ENCODE measurements at places on chromosomes 2 and 18. TPM values are rescaled to one million over a fixed set of nuclear protein-coding genes. Genes with fewer than 3 reads are reported as not detected.

The CPS1 gene
- not detected for polyA plus RNA-seq

The CCNYL1 gene
- polyA plus RNA-seq, result 1.7 TPM

The CABYR gene
- 0.74 TPM for polyA plus RNA-seq

The DES gene
- not detected for polyA plus RNA-seq

The SLC38A11 gene
- polyA plus RNA-seq, result not detected

The STPG4 gene
- polyA plus RNA-seq, result not detected

The ANKRD29 gene
- 0.18 TPM for polyA plus RNA-seq

The SPR gene
- not detected for polyA plus RNA-seq

The DSC1 gene
- 16.2 TPM for polyA plus RNA-seq

The KIF1A gene
- polyA plus RNA-seq, result not detected

The POU3F3 gene
- polyA plus RNA-seq, result not detected

The EPB41L3 gene
- polyA plus RNA-seq, result 1.9 TPM

The AQP12B gene
- polyA plus RNA-seq, result not detected

The NR4A2 gene
- polyA plus RNA-seq, result 7.3 TPM

The CDH7 gene
- polyA plus RNA-seq, result not detected

The GKN2 gene
- not detected for polyA plus RNA-seq

The ZNF396 gene
- 1.0 TPM for polyA plus RNA-seq

The CD302 gene
- polyA plus RNA-seq, result 0.47 TPM

The BCL2 gene
- polyA plus RNA-seq, result 32.7 TPM

The STAT4 gene
- polyA plus RNA-seq, result 78.2 TPM

The MARCO gene
- not detected for polyA plus RNA-seq

The COLEC11 gene
- polyA plus RNA-seq, result not detected
